ENCODE measurements at places on chromosomes 5 and 9.
A peak's percentile ranks its signal among the peaks of the same experiment; 100 is the strongest.

DNA sequence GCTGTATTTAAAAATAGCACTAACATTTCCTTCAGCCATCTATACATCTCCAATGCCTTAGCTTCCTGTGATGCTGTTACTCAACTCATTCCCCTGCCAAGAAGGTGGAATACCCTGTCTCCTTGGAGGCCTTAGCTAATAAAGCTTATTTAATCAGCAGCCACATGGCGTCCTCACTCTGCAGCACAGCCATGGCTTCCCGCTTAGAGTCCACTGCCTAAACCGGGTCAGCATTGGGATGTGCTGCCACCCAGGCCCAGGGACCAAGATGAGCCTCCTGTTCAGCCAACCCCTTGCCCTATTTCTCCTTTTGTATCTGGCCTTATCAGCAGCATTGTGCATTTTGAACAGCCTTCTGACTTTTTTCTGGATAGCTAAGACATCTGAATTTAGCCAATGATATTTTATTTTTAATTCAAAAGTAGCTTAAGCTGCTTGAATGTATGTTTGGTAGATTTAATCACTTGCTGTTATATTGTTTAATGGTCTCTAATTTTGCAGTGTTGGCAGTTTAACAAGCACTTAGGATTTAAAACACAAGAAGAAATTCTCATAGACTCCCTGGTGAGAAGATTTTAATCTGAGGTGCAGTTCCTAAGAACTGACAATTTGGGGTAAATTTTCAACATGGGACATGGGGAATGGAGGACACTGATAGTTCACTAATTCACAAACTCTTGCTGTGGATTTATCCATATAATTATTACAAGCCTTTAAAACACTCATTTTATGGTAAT lies 113.0 kb downstream of the RPS23 start:
- peak; percentile 34 for DNase-seq

GRCh38 chr5:133706506-133707430 lies 94.4 kb upstream of the FSTL4 start:
- DNase-seq = no peak

- peak; percentile 80 for DNase-seq
Observed at GRCh38 chr9:19028835-19029451, 4.1 kb downstream of the SAXO1 start.

- no peak for DNase-seq
Observed at GRCh38 chr5:85921590-85921989, 696.2 kb upstream of the COX7C start.

GRCh38 chr5:55278778-55279177 lies 28.7 kb downstream of the DHX29 start:
- peak; percentile 68 for DNase-seq
